ENCODE measurements at places on chromosomes 4 and X.

DNA sequence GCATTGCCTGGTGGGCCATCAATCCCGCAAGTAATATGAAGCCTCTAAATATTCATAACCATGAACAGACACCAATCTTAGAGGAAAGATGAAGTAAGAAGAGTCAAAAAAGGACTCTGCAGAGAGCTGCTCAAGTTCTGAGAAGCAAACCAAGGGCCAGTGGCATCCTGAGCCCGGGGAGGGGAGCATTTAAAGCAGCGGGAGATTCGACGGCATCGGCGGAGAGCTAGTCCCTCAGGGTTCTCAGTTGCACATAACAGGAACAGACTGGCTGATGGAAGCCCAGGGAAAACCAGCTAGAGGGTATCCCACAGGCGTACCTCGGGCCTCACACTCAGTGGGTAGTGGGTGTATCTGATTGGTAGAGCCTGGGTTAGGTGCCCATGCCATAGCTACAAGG, 4.9 kb upstream of the PNMA6E start:
- DNase-seq = no peak

DNA sequence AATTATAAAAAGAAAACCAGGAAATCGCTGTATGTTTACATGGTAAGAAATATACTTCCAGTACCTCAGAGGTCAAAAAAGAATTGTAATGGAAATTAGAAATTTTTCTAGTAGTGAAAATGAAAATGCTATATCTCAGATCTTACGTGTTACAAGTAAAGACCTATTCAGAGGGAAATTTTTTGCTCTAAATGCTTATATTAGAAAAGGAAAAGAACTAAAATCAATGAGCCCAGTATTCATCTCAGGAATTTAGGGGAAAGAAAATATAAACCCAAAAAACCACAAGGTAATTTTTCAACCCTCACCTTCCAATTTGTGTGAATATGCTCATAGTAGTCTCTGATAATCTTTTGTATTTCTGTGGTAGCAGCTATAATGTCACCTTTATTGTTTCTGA, 145.6 kb downstream of the RAP1GDS1 start:
- no peak for DNase-seq

DNA sequence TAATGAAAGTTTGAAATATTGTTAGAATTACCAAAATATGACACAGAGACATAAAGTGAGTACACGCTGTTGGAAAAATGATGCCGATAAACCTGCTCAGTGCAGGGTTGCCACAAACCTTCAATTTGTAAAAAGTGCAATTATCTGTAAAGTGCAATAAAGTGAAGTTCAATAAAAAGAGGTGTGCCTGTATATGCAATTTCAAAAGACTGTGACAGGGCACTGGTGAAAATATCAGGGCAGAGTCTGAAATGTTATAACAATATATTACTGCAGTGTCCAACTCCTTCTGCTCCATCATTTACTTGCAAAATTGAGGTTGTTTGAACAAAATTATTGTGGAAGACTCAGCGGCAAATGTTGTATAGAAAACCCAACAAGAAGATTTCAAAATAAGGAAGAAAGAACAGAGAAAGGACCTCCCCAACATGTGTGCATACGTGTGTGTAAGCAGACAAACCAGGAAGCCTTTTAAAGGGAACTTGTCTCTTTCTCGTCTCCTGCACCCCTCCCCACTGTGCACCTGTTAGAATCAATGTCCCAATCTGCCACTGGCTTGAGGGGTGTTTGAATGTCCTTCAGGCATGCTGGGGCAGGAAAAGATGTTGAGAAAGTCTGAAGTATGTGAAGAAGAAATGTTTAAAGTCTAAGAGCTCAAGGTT, 96.2 kb downstream of the MAOB start:
- DNase-seq = no peak

DNA sequence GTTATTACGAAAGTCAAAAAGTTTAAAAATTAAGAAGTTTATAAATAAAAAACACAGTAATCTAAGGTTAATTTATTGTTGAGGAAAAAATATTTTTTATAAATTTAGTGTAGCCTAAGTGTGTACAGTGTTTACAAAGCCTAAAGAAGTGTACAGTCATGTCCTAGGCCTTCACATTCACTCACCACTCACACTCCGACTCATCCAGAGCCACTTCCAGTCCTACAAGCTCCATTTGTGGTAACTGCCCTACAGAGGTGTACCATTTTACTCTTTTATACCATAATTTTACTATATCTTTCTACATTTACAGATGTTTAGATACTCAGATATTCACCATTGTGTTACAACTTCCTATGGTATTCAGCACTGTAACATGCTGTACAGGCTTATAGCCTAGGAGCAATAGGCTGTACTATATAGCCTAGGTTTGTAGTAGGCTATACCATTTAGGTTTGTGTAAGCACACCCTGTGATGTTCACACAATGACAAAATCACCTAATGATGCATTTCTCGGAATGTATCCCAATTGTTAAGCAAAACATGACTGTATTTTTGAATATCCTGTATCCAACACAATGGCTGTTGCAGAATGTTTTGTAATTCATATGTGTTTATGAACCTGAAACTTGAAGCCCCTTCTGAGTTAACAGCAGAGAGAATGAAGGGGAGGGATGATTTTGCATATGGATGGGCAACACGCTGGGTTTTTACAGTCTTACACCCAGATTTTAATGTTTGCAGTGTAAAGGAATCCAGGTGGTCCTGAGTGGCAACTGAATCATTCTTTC, 3.1 kb downstream of the PPBP start:
- DNase-seq = no peak

GRCh38 chr4:145107126-145107525, 9.0 kb downstream of the ABCE1 start:
- DNase-seq = no peak

DNA sequence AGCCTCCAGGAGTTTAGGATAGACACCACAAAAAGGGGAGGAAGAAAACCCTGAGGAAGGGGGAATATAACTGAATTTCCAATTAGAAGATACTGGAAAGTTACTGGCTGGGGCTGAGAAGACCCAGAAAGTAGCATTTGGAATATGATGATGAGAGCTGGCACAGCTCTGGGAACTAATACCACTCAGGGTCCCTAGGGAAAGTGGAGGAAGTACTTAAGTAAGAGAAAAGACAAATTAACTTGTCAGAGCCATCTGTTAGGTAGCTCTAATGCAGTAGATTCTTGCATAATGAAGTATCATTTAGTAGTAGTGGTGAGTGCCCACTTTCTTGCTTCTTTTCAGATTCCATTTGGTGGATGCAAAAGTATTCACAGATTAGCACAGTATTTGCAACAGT, 90.8 kb upstream of the TSPAN5 start:
- no peak for DNase-seq

GRCh38 chr4:72394012-72394663, 174.9 kb downstream of the ADAMTS3 start:
- DNase-seq = no peak

All from cortex of kidney (tissue), 1 donor.